ENCODE measurements at places on chromosomes 1 and 21. TPM values are rescaled to one million over a fixed set of nuclear protein-coding genes. Genes with fewer than 3 reads are reported as not detected.

PRAMEF18 gene
- not detected for polyA plus RNA-seq

ARHGEF11 gene
- polyA plus RNA-seq = 14.8 TPM

TRIM62 gene
- 7.2 TPM for polyA plus RNA-seq

HIPK1 gene
- polyA plus RNA-seq = 28.4 TPM

RGS13 gene
- polyA plus RNA-seq = not detected

NID1 gene
- polyA plus RNA-seq = 137 TPM

ALDH4A1 gene
- 14.7 TPM for polyA plus RNA-seq

RAB42 gene
- polyA plus RNA-seq = 3.4 TPM

LRRC41 gene
- 80.2 TPM for polyA plus RNA-seq

ADAMTS4 gene
- 0.72 TPM for polyA plus RNA-seq

SOX13 gene
- polyA plus RNA-seq = 2.0 TPM

TDRD5 gene
- polyA plus RNA-seq = not detected

PRELP gene
- polyA plus RNA-seq = 0.68 TPM

SLC2A5 gene
- 0.20 TPM for polyA plus RNA-seq

SEMA4A gene
- 0.58 TPM for polyA plus RNA-seq

ANKRD35 gene
- polyA plus RNA-seq = 2.7 TPM

NLRP3 gene
- 0.06 TPM for polyA plus RNA-seq

SMCP gene
- polyA plus RNA-seq = not detected

SPAG17 gene
- polyA plus RNA-seq = 0.07 TPM

KCNC4 gene
- polyA plus RNA-seq = 0.36 TPM

CD84 gene
- not detected for polyA plus RNA-seq

HJV gene
- not detected for polyA plus RNA-seq

LRRC38 gene
- polyA plus RNA-seq = not detected

LINGO4 gene
- not detected for polyA plus RNA-seq

CAPZB gene
- 292 TPM for polyA plus RNA-seq

LCE1C gene
- polyA plus RNA-seq = not detected

MTARC1 gene
- polyA plus RNA-seq = 2.1 TPM

ALX3 gene
- not detected for polyA plus RNA-seq

LAX1 gene
- not detected for polyA plus RNA-seq

GJA5 gene
- not detected for polyA plus RNA-seq

C21orf58 gene
- 1.2 TPM for polyA plus RNA-seq

FCRL2 gene
- polyA plus RNA-seq = not detected

Measured in AG04450 (cell line).